AG10803 (cell line): ENCODE measurements at places on chromosomes 5 and 9.

GRCh38 chr9:137665697-137666512 is 47.1 kb downstream of the EHMT1 start:
- peak; percentile 56 for DNase-seq

- no peak for DNase-seq
Observed at GRCh38 chr9:33130961-33131789, 36.0 kb downstream of the B4GALT1 start.

DNA sequence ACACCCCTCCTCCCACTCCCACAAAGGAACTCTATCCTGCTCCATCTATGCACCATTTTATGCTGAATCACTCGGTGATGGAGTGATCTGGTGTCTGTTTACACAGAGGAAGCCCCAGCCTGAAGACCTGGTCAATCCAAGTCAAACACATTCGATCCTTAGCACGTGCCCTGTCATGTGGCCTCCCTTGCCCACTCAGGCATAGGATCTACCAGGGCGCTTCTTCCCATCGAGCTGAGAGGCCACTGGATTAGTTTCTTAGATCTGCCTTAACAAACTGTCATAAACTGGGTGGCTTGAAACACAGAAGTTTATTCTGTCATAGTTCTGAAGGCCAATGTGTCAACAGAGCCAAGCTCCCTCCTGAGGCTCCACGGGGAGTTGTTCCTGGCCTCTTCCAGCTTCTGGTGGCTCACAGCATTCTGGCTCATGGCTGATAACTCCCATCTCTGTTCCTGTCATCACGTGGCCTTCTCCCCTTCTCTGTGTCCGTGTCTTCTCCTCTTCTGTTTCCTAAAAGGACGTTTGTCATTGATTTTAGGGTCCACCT is 34.2 kb downstream of the FOXI1 start:
- DNase-seq, result no peak

GRCh38 chr5:90055831-90056328 is 353.7 kb downstream of the CETN3 start:
- peak; percentile 52 for DNase-seq

- DNase-seq, result no peak
Observed at GRCh38 chr5:77990020-77990419, 213.9 kb upstream of the TBCA start.

DNA sequence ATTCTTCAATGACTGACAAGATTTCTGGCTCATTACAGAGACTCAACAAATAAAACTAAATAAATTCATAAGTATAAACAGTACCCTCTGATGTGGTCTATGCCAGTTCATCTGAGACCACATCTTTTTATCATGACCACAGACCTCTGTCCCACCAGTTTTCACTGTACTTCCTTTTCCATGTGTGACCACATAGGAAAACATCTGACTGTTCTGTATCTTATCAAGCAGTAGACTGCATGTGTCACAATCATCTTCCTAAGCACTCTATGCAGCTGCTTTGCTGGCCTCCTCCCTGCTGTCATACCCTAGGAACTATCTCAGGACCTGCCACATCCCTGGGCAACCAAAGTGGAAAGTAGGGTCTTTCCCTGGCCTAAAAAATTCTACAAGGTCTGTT is 205.0 kb upstream of the ZNF462 start:
- DNase-seq, result no peak

DNA sequence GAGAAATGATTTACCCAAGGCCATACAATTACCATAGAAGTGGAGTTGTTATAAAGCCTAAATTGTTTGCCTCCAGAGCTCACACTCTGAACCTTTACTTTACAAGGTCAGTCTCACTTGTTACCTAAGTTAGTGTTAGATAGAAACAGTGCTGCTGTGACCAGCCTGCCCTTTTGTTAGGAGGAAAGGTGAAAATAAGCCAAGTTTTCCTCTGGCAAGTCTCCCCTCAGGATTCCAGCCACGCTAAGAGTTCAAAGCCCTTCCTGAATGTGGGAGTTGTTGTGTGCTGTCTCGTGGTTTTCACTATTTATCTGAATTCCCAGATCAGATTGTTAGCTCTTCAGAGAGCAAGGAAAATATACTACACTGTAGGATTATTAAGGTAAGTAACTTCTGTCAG is 260.0 kb downstream of the SGCD start:
- DNase-seq, result no peak

GRCh38 chr5:59346982-59347381 is 546.5 kb downstream of the PDE4D start:
- DNase-seq, result no peak

GRCh38 chr5:9431496-9432258 is 114.2 kb downstream of the SEMA5A start:
- no peak for DNase-seq

DNA sequence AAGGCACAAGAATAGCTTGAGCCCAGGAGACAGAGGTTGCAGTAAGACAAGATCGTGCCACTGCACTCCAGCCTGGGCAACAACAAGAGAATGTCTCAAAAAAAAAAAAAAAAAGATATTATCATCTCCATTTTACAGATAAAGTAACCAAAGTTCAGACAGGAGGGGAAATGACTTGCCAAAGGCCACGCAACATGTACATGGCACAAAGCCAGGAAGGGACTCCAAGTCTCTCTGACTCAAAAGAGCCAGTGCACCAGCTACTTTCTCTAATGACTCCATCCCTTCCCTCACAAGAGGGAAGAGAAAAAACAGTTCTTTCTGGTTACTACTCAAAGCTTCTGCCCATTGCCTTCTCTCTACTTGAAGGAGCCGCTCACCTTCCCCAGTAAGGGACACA is 34.1 kb downstream of the SIL1 start:
- DNase-seq, result no peak

DNA sequence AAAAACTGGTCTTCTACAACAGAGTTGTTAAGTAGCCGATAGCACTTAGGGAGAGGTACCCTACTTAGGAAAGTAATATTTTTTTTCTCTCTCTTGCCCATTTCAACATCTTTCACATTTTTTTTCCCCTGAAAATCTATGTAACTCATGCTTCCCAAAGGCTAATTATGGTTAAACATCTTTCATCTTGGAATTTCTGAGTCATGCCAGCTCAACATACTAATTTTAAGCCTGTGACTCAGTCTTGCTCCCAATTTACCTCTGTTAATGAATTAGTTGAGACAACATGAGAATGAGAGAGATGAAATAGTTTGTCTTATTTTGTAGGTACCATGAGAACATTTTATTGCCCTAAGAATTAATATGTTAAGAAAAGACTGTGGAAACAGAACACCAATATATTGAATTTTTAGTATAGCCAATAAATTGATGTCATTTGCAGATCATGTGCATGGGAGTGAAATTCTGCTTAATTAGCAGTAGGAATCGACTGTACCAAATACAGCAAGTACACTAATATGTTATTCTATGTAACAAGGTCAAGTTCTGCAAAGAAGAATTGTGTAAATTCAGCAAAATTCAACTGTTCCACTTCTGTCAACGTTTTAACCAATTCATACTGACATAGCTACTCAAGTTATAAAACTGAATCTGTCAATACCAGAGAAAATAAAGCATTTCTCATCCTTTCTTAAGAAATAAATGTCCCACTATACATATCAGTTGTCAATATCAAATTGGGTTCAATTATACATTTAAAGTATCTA is 550.0 kb downstream of the PTPRD start:
- DNase-seq, result peak; percentile 23

- DNase-seq, result no peak
Observed at GRCh38 chr5:142511358-142511757, 174.5 kb downstream of the FGF1 start.

GRCh38 chr9:7123743-7124142 is 366.0 kb downstream of the KDM4C start:
- no peak for DNase-seq

- peak; percentile 43 for DNase-seq
Observed at GRCh38 chr9:125758986-125759763, 12.0 kb downstream of the PBX3 start.

DNA sequence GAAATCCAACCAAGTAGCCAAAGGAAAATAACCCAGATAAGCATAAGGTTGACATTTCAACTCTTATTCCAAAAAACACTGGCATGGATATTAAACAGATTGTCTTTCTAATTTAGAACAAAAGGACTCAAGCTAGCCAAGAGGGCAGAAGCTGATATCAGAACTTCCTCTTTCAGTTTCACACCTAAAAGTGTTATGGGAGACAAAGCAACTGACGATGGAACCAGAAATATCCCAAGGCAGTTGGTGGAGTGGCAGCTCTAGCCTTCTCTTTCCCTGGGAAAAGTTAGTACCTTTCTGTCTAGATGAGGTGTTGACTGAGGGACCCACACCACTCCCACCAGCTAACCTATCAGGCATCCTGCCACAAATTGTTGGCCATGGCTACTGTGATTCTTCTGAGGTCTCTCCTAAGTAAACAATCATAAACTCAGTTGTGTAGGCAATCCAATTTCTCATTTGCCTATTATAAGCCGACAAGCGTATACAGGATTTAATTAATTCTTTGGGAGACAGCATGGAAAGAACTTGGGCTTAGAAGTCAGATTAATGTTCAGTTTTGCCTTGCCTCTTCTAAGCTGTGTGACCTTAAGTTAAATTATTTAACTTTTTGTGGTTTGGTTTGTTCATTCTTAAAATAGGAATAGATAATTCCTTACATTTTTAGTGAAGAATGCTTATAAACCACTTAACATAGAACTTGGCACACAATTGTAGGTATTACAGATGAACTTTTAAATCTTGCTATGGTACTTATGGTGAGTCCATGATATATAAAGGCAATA is 110.9 kb upstream of the ADAMTSL1 start:
- peak; percentile 81 for DNase-seq

DNA sequence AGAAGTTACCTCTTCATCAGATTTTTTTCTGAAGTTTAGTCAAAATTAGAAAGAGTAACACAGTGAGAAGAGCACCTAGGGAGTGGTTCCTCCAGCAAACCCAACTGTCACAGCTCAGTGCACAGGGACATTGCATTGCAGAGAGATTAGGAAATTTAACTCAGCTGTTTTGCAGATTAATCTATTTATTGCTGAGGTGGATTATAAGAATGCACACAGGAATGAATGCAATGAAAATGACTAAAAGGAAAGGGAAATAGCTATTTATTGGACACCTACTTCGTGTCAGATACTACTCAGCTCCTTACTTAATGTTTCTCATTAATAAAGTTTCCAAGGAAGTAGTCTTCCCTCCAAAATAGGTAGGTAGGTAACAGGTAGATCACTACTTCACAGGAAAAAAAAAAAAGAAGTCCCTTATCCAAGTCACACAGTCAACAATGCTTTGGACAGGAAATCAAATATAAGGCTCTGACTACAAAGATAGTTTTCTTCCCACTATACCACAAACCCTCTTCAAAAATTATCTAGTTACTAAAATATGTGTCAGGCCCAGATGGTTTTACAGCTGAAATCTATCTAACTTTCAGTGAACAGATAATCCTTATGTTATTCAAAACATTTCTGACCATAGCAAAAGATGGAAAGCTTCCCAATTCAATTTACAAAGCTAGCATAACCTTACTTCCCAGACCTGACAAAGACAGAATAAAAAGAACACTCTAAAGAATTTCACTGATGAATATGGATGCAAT is 442.2 kb upstream of the MPDZ start:
- DNase-seq, result peak; percentile 67

- peak; percentile 41 for DNase-seq
Observed at GRCh38 chr5:142627383-142628217, 58.3 kb downstream of the FGF1 start.

- DNase-seq, result peak; percentile 81
Observed at GRCh38 chr9:88818495-88819201, 172.6 kb upstream of the S1PR3 start.

DNA sequence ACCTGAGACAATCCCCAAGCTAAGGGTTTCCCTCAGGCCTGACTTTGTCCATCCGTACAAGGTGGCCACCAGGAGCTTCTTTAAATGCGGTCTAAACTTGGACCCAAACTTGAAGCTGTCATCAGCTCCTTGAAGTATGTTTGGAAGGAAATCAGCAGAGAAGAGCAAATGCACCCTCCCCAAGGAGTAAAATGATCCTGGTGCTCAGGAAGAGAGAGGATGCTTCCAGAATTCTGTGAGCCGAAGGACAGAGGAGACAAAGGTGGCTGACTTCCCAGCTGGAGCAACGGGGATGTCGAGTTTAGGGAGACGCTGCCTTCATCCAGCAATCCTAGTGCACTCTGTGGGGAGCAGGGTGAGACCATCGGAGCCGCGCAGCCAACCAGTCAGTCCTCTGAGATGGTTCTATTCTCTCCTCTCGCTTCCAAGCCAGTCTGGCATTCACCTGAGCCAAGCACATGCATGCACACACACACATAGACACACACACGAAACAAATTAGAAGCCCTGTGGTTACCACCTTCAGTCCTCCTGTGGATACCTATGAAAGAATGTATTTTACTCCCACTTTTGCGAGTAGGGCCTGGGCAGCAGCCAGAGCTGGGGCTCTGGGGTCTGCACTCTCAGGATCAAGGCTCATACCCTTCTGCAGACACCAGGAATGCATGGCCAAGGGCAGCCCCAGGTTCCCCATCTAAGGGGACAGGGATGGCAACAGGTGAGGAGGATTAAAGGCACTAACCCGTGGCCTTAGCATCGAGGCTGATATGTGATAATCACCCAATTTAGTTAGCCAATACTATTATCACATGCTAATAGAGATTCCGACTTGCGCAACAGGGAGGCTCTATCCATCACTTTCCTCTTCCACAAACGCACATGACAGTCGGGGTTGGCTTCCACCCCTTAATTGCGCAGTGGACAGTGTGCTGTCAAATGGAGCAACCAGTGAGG is 75.8 kb downstream of the GTF3C4 start:
- DNase-seq, result no peak

DNA sequence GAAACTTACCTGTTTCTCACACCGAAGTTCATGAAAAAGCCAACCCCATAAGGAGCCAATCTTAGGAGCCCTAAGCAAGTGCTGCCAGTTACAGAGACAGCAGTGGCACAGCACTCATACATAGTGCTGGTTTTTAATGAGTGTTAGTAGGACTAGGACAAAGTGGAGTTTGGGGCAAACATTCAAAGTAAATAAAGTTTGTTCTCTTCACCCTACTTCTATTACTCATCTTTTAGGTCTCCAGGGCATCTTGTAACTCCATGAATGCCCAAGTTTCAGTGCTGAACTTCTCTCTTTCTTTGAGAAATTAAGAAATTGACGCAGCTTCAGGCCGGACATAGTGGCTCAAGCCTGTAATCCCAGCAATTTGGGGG is 584.7 kb downstream of the EBF1 start:
- no peak for DNase-seq

DNA sequence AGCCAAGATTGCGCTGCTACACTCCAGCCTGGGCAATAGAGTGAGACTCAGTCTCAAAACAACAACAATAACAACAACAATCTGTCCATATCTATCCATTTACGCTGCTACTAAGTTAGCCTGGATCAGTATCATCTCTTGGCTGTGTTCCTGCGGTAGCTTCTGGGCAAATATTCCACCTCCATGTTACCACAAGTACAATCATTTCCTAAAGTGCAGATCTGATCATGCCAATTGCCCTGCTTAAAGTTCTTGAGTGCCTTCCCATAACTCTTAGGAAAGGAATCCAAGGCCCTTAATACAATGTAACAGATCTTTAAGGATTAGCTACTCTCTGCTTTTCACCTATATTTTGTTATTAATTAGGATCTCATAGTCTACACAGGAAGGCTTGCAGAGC is 15.4 kb upstream of the PPP2R2B start:
- DNase-seq, result no peak

- no peak for DNase-seq
Observed at GRCh38 chr5:76113103-76113502, 29.9 kb downstream of the SV2C start.

- DNase-seq, result no peak
Observed at GRCh38 chr9:4277531-4277991, 22.3 kb downstream of the GLIS3 start.
